Chondrocyte (in vitro differentiated cells): ENCODE measurements at places on chromosomes 5 and 9. TPM values are rescaled to one million over a fixed set of nuclear protein-coding genes. Genes with fewer than 3 reads are reported as not detected.

PCDHB15 gene
- total RNA-seq = 1.7 to 4.3 TPM (median 1.9 TPM) in 3 replicates

GABRA6 gene
- not detected in 3 replicates for total RNA-seq

SPOCK1 gene
- 125 to 201 TPM (median 127 TPM) in 3 replicates for total RNA-seq

DNA sequence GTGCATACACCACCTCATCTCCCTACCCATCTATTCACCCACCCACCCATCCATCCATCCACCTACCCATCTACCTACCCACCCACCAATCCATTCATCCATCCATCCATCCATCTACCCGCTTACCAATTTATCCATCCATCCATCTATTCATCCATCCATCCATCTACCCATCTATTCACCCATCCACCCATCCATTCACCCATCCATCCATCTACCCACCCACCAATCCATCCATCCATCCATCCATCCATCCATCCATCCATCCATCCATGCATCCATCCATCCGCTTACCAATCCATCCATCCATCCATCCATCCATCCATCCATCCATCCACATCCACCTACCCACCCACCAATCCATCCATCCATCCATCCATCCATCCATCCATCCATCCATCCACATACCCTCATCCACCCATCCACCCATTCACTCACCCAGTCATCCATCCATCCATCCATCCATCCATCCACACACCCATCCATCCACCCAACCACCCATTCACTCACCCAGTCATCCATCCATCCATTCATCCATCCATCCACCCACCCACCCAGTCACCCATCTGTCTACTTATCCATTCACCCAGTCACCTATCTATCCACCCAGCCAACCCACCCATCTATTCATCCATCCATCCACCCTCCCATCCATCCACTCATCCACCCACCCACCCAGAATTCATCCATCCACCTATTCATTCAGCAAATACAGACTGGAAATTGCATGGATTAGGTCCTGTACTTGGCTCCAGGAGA is 125.6 kb downstream of the RXRA start:
- H3K4me3 ChIP-seq = no peak overlapping the region
- DNase-seq = no peak
- H3K27ac ChIP-seq = no peak overlapping the region
- H3K27me3 ChIP-seq = no peaks in the 10 kb centered on the region

- H3K36me3 ChIP-seq = no peaks in the 10 kb centered on the region
- H3K4me1 ChIP-seq = peaks cover 7% of the 10 kb centered on the region
- H3K27ac ChIP-seq = no peak overlapping the region
- peaks cover 16% of the 10 kb centered on the region for H3K27me3 ChIP-seq
- DNase-seq = no peak
Observed at GRCh38 chr9:131841765-131842318, 102.0 kb upstream of the RAPGEF1 start.

GRCh38 chr5:20958641-20959040 is 970.6 kb upstream of the CDH18 start:
- no peaks in the 10 kb centered on the region for H3K4me1 ChIP-seq
- H3K4me3 ChIP-seq = no peak overlapping the region
- no peaks in the 10 kb centered on the region for H3K36me3 ChIP-seq
- peaks cover 4% of the 10 kb centered on the region for H3K27me3 ChIP-seq

DNA sequence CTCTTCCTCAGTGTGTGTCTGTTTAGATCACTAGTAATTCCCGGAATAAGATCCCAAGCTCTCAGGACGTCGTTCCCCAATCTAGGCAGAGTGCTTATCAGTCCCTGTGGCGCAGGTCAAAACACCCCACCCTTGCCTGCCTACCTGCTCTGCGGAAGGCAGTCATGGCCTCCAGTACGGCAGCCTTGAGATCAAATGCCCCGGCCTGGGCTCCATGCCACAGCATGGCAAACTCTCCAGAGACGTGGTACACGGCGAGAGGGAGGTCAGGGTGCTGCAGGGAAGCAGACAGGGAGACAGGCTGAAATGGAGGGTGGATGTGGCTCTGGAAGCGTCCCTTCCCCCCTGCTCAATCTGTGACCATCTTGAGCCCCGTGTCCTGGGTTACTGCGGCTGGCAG is 12.0 kb upstream of the HDHD3 start:
- H3K4me1 ChIP-seq = no peaks in the 10 kb centered on the region
- no peaks in the 10 kb centered on the region for H3K27me3 ChIP-seq
- peak; percentile 59 for DNase-seq
- peaks cover 25% of the 10 kb centered on the region for H3K36me3 ChIP-seq
- H3K4me3 ChIP-seq = no peak overlapping the region

- H3K27me3 ChIP-seq = no peaks in the 10 kb centered on the region
- no peak for DNase-seq
- H3K4me3 ChIP-seq = no peak overlapping the region
Observed at GRCh38 chr9:125974705-125975104, 227.5 kb downstream of the PBX3 start.

DNA sequence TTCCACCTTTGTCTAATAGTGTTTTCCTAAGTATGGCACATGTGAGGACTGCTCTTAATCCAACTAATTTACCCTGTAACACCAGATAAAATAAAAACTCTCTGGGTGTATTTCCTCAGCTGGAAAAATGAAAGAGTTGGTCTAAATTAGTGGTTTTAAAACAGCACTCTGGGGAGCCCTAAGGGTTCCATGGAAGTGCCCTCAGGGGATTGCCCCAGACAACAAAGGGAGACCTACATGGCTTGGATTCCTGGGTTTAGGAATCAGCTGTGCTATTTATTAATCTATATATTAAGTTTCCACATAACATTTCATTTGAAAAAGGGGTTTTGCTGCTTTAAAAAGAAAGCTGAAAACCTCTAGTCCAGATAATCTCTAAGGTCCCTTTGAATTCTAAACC is 20.2 kb downstream of the ADAMTS6 start:
- H3K27me3 ChIP-seq = no peaks in the 10 kb centered on the region
- peaks cover 18% of the 10 kb centered on the region for H3K4me1 ChIP-seq
- no peak overlapping the region for H3K27ac ChIP-seq
- H3K36me3 ChIP-seq = peaks cover 16% of the 10 kb centered on the region
